ENCODE measurements at places on chromosomes 2 and 18.
A peak's percentile ranks its signal among the peaks of the same experiment; 100 is the strongest.

DNA sequence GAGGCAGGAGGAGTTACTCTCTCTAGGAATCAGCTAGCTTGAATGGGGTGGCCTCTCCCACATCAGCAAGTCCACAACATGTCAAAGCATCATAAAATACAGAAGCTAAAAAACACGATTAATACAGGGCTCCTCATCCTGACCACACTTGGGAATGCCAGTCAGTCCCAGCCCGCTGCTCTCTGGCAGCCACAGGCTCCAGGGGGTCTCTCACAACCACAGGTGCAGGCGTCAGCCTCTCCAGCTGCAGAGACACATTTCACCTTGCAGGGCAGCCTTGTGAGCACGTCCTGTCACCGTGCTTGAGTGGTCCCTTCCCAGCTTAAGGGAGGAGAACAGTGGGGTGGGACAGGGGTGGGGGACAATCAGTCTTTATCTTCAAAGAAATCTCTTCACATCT lies 137.4 kb upstream of the SH3BP4 start:
- DNase-seq, result no peak

DNA sequence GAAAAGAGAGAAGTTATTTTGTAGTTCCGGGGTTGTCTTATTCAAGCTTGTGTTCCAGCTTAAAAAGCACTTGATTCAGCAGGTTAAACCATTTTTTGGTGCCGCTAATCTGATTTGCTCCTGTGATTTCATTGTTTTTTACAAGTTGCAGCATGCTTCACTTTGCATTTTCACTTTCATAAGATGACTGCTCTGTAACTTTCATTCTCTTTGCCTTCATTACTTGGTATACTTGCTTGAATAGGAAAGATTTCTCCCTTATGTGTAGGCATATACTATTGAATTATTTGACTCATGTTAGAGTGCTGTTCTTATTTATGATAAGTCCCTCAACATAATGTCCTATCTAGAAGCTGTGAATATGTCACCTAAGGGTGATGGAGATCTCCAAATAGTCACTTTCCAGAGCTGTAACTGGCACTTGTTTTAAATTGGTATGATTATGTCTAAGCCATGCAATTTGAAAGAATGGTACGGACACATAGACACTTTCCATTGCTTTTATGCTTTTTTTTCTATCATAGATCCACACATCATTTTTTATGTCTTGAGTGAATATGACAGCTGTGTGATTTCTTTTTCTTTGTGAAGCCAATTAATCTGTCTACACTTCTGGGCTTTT lies 254.5 kb downstream of the DSEL start:
- no peak for DNase-seq

- no peak for DNase-seq
These were observed 35.0 kb downstream of the TPRKB start for GRCh38 chr2:73701968-73702665.

- DNase-seq, result peak; percentile 21
These were observed 25.4 kb upstream of the TANK start for GRCh38 chr2:161134547-161135518.

- DNase-seq, result no peak
These were observed 32.2 kb downstream of the ACVR1 start for GRCh38 chr2:157843935-157844334.

- DNase-seq, result no peak
These were observed 190.4 kb downstream of the BABAM2 start for GRCh38 chr2:28080911-28081310.

DNA sequence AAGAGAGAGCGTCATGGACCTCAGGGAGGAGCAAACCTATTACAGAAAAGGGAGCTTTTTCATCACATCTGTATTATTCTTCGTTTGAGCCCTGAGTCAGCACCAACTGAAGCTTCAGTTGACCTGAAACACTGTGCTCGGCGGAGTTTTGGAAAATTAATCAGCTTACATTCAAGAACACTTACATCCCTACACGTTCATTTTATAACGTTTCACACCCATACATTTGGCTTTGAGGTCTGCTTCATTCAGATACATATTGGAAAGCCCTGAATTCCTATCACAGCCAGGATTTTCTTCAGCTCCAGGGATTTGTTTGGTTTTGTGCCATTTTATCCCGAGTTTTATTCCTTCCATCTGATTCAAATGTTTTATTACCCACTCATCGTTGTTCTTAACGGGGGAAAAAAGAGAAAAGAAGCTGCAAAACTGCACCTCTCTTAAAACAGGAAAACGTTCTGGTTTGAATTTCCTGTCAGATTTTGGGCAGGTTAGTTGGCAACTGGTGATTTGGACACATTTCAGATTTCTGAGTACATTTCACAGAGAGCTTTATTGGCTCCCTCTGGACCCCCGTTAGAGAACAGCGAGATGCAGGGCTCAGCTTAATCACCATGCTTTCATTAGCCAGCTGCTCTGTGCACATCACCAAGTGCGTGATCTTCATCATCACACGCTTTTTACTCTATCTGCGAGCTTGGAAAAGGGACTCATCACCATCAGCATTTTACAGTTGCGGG lies 88.8 kb downstream of the CDC42EP3 start:
- peak; percentile 34 for DNase-seq

- no peak for DNase-seq
These were observed 33.3 kb downstream of the NDUFA10 start for GRCh38 chr2:239991689-239992314.

DNA sequence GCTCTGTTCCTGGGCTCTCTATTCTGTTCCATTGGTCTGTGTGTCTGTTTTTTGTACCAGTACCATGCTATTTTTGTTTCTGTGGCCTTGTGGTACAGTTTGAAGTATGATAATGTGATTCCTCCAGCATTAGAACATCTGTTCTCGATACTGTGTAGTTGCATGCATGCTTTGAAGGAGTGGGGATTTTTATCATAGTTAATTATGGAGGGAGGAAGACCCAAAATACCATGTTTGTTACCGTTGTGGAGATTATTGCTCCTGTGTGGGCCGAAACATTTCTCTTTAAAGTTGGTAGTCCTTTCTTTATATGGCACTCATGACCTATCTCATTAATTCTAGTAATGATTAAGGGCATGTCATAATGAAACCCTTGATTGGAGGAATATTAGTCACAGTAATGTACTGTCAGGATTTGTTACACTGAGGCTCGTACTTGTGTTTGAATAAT lies 87.6 kb downstream of the TTC27 start:
- DNase-seq, result no peak

DNA sequence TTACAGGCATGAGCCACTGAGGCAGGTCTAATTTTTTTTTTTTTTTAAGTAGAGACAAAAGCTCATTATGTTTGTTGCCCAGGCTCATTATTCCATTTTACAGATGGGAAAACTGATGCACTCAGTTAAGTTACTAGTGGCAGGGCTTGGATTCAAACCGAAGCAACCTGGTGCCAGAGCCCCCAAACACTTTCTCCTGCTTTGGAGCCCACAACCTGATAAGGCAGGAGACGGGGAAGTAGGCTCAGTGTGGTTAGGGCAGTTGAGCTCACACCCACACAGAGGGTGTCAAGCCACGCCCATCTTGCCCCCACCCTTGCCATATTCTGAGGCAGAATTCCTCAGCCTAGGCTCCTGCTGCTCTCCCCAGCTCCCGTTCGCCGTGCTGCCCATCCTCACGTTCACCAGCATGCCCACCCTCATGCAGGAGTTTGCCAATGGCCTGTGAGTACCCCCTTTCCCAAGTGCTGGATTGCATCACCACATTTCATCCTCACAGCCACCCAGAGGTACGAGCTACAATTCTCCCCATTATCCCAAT lies 5.8 kb upstream of the CTDSP1 start:
- no peak for DNase-seq

DNA sequence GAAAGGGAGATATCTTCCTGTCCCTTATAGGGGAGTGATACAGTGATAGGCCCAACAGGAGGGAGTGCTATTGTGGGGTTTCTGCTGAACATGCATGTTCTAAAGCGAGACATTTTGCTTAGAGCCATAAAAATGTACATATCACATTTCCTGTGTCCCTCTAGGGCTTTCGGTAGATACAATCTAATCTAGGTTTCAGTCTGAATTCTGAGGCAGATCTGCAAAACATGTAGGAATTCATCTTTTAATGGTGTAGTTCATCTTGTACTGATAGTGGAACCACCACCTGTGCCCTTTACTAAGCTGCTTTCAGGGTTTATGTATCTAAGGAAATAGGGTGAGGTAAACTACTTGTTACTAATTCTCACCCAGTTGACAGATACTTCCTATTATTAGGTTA lies 73.8 kb downstream of the SPTBN1 start:
- DNase-seq, result no peak

DNA sequence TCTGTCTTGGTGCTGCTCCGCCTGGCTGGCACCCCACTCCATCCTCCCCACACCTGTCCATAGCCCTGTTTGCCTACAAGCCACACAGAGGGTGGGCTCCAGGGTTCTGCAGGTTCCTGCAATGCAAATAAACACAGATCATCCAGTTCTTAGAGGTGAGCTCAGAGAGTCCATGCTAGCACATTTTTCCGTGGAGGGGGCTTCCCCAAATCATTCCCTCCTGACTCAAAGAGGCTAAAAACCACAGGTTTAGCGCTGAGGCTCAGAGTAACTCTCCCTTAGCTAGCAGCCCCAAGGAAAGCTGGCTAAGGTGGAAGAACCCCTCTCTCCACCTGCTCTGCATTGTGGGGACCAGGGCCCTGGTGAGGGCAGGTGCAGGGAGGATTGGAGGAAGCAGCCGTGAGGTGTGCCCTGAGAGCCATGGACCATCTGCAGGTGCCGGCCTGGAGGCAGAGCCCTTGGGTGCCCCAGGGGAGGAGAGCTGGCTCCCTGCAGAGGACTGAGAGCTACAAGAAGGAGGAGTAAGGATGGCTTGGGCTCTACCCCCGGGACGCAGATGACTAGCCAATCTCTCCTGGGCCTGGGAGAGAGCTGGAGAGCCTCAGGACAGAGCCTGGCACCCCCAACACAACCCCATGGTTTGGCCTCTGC lies 23.8 kb upstream of the TEX44 start:
- DNase-seq, result no peak

- DNase-seq, result no peak
These were observed 24.7 kb upstream of the ANXA4 start for GRCh38 chr2:69717186-69717585.

- no peak for DNase-seq
These were observed 11.7 kb downstream of the EPB41L3 start for GRCh38 chr18:5532066-5532465.

DNA sequence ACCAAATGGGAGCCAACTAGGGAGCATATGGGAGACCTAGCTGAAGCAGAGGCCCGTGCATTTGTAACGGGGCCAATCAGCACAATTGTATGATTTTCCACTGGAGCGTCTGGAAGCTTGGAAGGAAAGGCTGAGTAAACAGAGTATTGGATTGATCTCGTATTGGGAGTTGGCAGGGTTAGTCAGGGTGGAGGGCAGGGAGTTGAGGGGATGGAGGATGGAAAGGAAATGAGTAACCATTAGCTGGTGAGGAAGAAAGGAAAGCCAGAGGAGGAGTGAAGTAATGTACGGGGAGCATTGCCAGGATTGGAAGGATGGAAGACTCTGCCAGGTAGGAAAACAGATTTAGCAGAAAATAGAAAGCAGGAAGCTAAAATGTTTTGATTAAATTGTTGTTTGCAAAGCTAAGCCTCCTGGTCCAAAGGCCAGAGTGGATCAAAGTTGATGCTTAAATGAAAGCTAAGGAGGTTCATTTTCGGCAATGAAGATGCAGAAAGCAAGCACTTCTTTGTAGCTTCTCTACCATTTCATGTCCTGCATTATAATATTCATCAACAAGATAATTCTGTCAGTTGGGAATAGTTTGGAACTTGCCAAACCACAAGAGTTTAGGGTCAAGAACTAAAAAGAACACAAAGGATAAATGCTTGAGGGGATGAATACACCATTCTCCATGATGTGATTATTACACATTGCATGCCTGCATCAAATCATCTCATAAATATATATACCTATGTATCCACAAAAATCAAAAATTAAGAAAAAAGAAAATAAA lies 75.6 kb upstream of the TTN start:
- no peak for DNase-seq

GRCh38 chr18:59779979-59780378 lies 82.8 kb upstream of the CCBE1 start:
- DNase-seq, result no peak

DNA sequence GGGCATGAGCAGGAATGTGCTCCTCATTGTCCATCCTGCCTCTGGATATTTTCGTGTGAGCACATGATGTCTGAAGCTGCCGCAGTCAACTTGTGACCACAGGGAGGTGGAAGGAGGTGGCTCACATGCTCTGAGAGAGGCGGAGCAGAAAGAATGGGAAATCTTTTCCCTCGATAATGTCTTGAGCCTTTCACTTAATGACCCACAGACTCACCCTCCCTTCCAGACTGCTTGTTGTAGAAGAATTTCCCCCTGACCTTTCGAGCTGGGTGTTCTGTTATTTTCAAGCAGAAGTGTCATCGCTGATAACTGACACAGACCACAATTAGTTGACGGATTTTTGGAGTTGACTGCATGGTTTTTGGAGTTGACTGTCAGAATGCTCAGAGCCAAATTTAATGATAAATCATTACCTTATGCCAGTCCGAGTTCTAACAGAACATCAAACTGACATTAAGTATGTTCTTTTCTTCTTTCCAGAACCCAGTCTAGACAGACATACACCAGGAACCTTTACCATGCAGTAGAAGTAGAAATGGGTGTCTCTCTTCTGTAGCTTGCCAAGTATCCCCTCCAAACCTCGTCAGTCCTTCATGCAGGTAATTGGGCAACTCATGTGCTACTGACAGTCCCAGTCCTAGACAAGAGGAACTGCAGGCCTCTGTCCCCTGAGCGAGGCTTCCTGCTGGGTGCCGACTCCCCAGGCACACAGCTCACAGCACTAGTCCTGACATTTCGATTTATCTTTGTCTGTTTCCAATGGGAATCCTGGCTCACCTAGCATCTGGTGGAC lies 29.4 kb upstream of the RTTN start:
- DNase-seq, result no peak

DNA sequence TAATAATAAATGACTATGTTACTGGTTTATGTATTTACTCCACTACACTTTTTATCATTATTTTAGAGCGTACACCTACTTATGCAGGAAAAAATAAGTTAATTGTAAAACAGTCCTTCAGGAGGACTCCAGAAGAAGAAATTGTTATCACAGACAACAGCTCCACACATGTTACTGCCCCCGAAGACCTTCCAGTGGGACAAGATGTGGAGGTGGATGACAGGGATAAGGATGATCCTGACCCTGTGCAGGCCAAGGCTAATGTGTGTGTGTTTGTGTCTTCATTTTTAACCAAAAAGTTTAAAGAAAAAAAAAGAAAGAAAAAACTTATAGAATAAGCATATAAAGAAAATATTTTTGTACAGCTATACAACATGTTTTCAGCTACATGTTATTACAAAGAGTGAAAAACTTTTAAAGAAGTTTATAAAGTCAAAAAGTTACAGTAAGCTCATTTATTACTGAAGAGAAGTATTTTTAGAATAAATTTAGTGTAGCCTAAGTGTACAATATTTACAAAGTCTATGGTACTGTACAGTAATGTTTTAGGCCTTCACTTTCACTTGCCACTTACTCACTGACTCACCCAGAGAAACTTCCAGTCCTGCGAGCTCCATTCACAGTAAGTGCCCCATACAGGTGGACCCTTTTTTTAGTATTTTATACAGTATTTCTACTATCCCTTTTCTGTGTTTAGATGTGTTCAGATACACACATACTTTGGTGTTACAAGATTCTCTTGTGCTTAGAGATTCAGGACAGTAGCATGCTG lies 7.5 kb downstream of the TGFBRAP1 start:
- DNase-seq, result no peak
